ENCODE measurements at places on chromosomes 6 and 20. TPM values are rescaled to one million over a fixed set of nuclear protein-coding genes. Genes with fewer than 3 reads are reported as not detected.

GRCh38 chr6:11814819-11815218 is 36.2 kb upstream of the ADTRP start:
- no peak for DNase-seq

GRCh38 chr6:68013780-68014515 is 621.1 kb upstream of the ADGRB3 start:
- no peak for DNase-seq

Gene TCF21
- 0.78 TPM for total RNA-seq

Gene DEFB132
- 0.15 TPM for total RNA-seq

Gene SLC22A7
- total RNA-seq: 269 TPM

Gene SULF2
- total RNA-seq: 110 TPM

DNA sequence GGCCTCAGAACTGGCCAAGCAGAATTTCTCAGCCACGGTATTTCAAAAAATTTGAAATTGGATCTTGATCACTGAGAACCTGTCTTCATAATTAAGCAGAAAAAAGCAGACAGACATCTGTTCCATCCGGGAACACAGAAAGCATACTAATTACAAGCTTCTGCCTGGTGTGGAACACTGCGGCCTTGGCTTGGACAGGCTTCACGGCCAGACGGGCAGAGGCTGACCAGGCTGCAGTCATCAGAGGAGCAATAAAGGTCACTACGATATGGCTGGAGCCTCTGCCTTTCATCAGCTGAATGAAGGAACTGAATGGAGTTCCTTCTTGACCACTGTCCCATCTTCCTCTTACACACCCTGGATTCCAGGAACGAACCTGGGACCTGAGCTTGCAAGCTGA is 3.9 kb upstream of the NRSN1 start:
- no peak for DNase-seq

- peak; percentile 72 for DNase-seq
These were observed 671 bp downstream of the BPHL start for GRCh38 chr6:3119040-3119723.

- DNase-seq: no peak
These were observed 7.0 kb upstream of the RREB1 start for GRCh38 chr6:7100753-7101081.

DNA sequence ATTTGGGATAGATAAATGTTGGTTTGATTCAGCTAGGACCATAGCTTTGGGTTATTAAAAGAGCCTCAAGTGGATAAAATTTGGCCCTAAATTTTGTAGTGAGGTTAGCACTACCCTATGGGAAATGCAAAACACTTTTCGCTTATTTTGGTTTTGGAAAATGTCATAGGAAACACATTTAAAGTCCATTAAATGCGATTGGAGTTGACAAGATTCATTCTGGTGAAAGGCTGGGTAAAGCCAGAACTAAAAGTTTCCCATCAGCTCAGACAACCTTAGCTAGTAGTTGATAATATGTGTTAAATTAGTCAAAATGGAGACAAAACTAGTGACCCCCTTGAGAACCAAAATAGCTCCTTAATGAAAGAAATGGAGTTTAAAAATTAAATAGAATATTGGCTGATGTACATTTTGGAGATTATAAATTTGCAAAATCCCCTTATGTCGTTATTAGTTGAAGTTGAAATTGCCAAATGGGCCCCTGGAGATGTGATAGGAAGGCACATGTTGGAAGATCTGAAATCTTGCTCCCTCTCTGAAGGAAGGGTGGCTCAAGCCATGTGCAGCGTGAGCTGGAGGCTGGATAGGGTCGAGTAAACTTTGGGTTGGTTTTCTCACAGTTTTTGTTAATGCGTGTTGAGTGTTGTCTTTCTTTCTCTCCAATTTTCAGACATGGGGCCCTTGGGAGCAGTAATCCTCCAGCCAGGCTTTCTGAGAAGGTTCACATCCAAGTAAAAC is 72.8 kb downstream of the CD83 start:
- no peak for DNase-seq

- no peak for DNase-seq
These were observed 81.8 kb upstream of the DST start for GRCh38 chr6:56724455-56724854.

Gene TAGAP
- total RNA-seq: 0.45 TPM

- DNase-seq: no peak
These were observed 21.7 kb downstream of the TGM6 start for GRCh38 chr20:2402271-2402980.

DNA sequence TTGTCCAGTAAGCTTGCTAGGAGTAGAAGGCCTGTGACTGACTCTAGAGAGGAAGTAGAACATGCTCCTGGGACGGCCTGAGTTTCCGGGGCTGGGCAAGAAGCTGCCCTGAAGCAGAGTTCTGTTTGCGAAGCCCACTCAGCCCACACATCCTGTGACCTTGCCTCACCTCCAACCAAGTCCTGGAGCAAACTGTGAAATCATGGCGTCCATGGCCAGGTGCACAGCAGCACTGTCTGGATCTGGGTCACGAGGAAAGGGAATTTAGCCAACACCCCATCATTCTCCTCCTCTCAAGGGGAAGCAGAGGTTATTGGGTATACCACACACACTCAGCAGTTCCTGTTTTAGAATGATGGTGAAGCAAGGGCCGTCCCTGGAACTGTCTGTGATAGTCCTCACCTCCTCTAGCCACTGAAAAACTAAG is 87.5 kb downstream of the CRYBG1 start:
- DNase-seq: no peak

- no peak for DNase-seq
These were observed 6.1 kb downstream of the SMIM28 start for GRCh38 chr6:138383776-138384175.

DNA sequence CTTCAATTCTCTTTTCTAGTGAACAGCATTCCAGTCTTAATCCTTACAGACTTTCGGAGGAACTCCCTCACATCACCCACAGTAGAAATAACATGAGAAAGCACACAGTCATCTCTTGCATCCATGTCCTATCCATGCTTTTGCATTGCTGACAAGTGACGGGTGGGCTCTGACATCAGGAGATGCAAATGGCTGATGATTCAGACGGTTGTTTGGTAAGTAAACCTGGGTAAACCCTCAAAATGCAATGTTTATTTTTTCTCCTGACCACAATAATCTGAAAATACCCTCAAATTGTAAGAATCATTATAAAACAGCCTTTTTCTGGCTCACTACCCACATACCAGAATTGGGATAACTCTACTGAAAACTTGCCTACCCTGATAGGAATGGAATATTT is 792.0 kb downstream of the MAFB start:
- DNase-seq: no peak

- DNase-seq: no peak
These were observed 21.3 kb upstream of the TLDC2 start for GRCh38 chr20:36854348-36855240.

- no peak for DNase-seq
These were observed 245.2 kb downstream of the HAO1 start for GRCh38 chr20:7695051-7695495.

DNA sequence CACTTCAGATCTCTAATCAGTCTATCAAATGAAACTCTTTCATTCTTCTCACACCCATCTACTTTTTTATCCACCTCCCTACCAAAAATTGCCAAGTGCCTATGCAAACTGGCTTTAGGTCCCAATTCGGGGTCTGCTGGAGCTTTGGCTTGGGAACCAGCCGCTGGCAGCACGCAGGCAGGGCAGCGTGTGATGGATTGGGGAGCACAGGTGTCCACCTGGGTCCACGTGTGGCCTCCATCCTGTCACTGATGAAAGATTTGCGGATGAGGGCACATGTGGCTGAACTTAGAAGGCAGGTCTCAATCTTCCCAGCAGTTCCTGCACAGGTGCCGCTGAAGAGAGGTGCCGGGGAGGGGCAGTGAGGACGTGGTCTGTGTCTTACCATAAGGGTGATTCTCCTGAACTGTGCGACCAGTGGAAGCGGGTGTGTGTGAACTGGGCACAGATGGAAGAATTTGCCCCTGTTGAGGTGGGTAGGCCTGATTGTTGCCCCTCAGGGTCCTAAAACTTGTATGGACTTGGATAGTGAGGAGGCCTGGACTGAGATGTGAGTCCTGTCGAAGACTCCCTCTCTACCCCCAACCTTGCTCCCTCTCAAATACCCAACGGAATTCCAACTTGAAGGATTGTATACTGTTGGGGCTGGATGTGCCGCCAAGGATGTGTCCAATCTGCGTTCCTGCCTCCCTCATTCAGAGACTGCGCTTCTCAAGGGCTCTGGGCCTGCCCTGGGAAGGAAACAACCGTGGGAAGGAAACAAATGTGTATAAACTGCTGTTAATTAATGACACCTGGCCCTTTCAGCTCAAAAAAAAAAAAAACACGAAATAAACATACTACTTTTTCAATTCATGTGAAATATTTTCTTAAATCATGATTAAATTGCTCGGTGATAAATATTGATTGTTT is 18.4 kb upstream of the RAET1L start:
- DNase-seq: no peak

- DNase-seq: no peak
These were observed 151.7 kb downstream of the FRK start for GRCh38 chr6:115908906-115909559.

GRCh38 chr6:142740449-142740848 is 204.5 kb downstream of the HIVEP2 start:
- DNase-seq: no peak

DNA sequence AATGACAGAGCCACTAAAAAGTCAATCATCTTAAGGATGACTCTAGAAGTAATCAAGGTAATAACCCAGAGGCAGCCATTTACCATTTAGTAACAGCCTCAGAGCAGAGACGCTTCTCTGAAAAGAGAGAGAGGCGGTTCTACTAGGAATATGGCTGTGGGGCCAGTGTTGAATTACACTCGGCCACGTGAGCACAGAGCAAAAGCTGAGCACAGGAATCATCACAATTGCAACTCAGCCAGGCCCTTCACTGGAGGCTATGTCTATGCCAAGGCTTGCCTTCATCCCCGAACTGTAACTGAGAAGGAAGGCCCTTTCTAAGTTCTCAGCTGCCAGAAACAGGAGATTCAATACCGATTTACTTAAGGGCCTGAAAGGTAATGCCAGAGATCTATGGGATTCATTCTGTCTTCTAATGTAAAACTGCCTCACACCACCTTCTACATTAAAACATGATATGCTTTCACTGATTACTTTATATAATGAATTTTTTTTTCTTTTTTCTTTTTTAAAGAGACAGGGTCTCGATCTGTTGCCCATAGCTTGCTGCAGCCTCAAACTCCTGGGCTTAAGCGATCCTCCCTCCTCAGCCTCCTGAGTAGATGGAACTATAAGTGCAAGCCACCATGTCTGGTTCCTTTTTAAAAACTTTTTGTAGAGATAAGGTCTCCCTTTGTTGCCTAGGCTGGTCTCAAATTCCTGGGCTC is 67.6 kb downstream of the NUDT3 start:
- DNase-seq: no peak

GRCh38 chr6:53796791-53797190 is 2.0 kb downstream of the LRRC1 start:
- DNase-seq: no peak

- no peak for DNase-seq
These were observed 862 bp upstream of the TFAP2C start for GRCh38 chr20:56628015-56628872.

- DNase-seq: no peak
These were observed 25.6 kb downstream of the INSM1 start for GRCh38 chr20:20393207-20394120.

Gene KHDC1
- not detected for total RNA-seq

Gene BPIFA1
- not detected for total RNA-seq

- DNase-seq: no peak
These were observed 20.4 kb upstream of the MAP3K4 start for GRCh38 chr6:160971171-160971570.

- no peak for DNase-seq
These were observed 131.6 kb upstream of the TCF21 start for GRCh38 chr6:133757335-133757734.

Gene ABRACL
- total RNA-seq: 49.8 TPM

Gene F13A1
- 1.1 TPM for total RNA-seq

DNA sequence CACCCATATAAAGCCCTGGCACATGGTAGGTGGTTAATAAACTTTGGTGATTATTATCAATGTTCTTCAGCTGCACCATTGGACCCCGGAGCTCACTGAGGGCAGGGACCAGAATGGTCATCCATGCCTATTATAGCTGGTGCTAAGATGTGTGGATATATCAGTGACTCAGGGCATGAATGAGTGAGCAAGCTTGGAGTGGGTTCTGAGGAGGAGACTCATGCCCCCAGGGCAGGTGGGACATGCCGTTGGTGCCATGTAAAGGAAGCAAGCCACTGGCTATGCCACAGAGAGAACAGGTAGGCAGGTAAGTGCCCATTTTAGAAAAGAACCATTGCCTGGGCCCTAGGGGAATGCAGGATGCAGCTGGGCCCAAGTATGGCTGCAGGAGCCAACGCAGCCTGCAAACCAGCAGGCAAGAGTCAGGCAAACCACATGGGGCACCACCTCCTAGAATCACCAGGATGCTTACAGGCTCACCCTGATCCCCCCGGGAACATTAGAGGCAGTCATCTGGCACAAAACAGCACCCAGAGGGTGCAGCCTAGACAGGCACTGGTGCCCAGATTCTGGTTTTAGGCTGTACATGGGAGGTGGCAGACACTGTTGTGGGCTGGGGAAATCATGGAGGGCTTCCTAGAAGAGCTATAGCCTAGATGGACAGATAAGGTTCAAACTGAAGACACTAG is 23.5 kb downstream of the PLAGL2 start:
- DNase-seq: no peak

DNA sequence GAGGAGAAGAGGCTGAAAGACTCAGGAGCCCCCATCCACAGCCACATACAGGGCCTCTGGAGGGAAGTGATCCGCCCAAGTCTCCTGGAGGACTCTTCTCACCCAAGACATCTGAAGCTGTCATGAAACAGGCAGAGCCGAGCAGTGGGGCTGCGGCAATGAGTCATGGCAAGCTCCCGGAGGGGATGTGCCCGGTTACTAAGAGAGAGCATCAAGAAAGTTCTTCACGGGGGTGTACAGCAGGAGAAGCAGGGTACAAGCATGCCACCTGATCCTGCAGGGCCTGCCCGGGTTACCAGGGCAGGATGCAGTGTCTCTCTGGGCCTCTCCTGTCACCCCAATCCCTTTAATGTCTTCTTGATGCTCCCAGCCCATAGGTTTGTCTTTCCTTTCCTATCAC is 21.1 kb downstream of the TRIM26 start:
- no peak for DNase-seq

DNA sequence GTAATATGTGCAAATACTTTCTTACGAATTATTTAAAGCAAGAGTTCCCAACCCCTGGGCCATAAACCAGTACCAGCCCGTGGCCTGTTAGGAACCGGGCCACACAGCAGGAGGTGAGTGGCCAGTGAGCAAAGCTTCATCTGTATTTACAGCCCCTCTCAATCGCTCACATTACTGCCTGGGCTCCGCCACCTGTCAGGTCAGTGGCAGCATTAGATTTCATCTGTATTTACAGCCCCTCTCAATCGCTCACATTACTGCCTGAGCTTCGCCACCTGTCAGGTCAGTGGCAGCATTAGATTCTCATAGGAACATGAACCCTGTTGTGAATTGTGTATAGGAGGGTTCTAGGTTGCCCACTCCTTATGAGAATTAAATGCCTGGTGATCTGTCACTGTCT is 142.0 kb downstream of the RNASET2 start:
- DNase-seq: no peak

Gene RSPO3
- total RNA-seq: 1.6 TPM
